ENCODE measurements at places on chromosomes 6 and 20. TPM values are rescaled to one million over a fixed set of nuclear protein-coding genes. Genes with fewer than 3 reads are reported as not detected.

HCRTR2 gene
- not detected for total RNA-seq

GABRR1 gene
- 0.16 TPM for total RNA-seq

BRPF3 gene
- total RNA-seq = 47.5 TPM

CLPSL2 gene
- not detected for total RNA-seq

SLC22A7 gene
- not detected for total RNA-seq

CCN5 gene
- total RNA-seq = not detected

HLA-DRA gene
- total RNA-seq = 4.4 TPM

SLPI gene
- not detected for total RNA-seq

DDX43 gene
- total RNA-seq = 0.35 TPM

CRISP2 gene
- total RNA-seq = 0.50 TPM

CALHM6 gene
- total RNA-seq = 0.27 TPM
